ENCODE measurements at places on chromosomes 3 and 15.

GRCh38 chr3:133152056-133152455 lies 113.9 kb downstream of the TMEM108 start:
- no peak for DNase-seq

GRCh38 chr3:187958432-187959003 lies 195.4 kb upstream of the LPP start:
- DNase-seq = no peak

- DNase-seq = no peak
Measured at GRCh38 chr3:155169197-155169596, 89.1 kb downstream of the MME start.

GRCh38 chr3:112531358-112531781 lies 30.4 kb downstream of the ATG3 start:
- no peak for DNase-seq

- no peak for DNase-seq
Measured at GRCh38 chr3:13495351-13495813, 15.3 kb downstream of the HDAC11 start.

DNA sequence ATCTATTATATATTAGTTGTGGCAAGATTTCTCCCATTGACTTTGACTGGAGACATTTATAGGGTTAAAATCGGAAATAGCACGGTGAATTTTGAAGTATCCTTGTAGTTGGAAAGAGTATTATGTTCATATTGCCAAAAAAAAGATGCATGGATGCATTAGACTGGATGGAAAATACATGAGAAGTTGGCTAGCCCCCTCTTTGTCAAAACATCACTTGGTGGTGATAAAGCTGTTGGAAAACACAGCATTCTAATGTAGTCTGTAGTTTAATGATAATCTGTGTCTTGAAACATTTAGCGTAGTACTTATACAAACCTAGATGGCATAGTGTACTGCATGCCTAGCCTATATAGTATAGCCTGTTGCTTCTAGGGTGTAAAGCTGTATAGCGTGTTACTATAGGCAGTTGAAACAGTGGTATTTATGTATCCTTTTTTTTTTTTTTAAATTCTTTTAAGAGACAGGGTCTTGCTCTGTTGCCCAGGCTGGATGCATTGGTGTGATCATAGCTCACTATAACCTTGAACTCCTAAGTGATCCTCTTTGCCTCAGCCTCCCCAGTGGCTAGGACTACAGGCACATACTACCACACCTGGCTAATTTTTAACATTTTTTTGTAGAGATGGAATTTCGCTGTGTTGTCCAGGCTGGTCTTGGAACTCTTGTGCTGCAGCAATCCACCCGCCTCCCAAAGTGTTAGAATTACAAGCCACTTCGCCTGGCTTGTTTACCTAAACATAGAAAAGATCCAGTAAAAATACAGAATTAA lies 21.8 kb downstream of the CTNNB1 start:
- peak; percentile 1 for DNase-seq

GRCh38 chr3:129602730-129603560 lies 3.5 kb downstream of the PLXND1 start:
- no peak for DNase-seq

- no peak for DNase-seq
Measured at GRCh38 chr3:196974661-196975060, 6.0 kb upstream of the PIGZ start.

DNA sequence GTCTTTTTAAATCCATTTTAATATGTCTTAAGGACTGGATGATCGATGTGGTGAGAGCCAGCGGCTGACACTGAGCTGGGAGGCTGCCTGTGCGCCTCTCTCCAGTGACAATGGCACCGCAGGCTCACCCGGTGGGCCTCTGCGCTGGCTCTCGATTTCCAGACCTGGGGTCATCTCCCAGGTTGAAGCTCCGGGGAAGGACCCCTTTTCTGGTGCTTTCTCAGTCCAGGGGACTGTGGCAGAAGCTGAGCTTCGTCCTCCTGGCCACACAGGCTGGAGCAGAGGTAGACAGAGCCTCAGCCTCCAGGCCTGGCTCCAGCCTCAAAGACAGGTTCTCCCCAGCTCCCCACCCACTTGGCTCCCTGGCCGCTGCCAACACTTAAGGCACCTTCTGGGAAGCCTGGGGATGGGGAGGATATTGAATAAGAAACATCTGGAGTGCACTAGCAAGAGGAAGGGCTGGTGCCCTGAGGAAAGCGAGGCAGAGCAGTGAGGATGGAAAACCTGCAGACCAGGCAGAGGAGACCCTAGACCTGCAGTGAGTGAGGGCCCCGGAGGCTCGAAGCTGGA lies 154.2 kb upstream of the SMAD3 start:
- no peak for DNase-seq

GRCh38 chr15:32866454-32867312 lies 148.9 kb downstream of the GREM1 start:
- no peak for DNase-seq

GRCh38 chr3:46542801-46543201 lies 23.3 kb downstream of the LRRC2 start:
- no peak for DNase-seq

DNA sequence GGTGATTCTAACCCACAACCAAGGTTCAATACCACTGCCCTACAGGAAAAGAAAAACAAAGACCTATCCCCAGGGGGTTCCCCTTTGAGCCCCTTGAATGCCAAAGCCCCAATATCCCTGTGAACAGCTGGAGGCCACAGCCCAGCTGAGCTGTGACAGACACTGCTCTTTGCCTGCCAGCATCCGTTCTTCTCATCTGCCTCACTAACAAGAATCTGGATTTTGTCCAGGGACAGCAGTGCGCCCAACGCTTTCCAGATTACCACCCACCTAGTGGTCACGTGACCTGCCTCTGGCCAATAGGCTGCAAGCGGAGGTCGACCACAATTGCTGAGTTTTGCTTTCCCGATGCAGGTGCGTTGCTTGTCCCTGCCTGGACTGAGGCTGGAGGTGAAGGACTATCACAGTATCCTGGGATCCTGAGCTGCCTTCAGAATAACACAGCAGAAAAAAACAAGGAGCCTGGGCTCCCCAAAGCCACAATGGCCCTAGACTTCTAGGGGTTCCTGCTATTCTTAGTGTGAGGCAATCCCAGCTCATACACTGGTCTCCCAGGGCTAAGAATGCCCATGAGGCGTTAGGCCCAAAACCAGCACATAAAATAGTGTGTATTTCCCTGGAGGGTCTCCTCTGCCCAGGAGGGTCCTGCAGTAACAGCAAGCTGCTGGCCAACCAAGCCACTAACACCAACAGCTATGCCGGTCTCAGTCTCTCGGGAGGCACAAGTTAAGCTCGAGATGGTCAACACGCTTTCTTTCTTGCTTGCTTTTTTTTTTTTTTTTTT lies 13.8 kb downstream of the BDH1 start:
- peak; percentile 76 for DNase-seq

DNA sequence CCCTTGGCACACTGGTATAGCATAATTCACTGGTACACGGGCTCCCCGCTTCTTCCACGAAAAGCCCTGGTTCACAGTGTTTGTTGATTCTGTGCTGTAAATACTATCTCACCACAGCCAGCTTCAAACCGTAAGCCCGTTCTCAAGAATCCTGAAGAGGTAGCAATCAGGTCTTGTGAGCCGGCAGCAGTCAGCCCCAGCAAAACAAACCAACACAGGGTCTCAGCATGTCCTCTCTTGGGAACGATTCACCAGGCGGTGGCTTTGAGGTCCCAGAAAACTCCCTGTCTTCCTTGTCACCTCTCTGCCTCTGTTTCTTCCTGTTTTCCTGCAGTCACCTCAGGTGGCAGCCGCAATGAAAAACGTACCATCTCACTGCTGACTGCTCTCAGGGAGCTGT lies 19.1 kb upstream of the FAM3D start:
- DNase-seq = no peak

DNA sequence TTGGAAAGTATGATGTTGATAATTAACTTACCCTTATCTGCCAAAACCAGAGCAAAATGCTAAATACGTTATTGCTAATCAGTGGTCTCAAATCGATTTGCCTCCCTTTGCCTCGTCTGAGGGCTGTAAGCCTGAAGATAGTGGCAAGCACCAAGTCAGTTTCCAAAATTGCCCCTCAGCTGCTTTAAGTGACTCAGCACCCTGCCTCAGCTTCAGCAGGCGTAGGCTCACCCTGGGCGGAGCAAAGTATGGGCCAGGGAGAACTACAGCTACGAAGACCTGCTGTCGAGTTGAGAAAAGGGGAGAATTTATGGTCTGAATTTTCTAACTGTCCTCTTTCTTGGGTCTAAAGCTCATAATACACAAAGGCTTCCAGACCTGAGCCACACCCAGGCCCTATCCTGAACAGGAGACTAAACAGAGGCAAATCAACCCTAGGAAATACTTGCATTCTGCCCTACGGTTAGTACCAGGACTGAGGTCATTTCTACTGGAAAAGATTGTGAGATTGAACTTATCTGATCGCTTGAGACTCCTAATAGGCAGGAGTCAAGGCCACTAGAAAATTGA lies 59.7 kb downstream of the DCUN1D1 start:
- DNase-seq = no peak

- DNase-seq = no peak
Measured at GRCh38 chr15:69735121-69735520, 282.5 kb downstream of the RPLP1 start.

GRCh38 chr3:63847718-63848450 lies 15.7 kb downstream of the THOC7 start:
- no peak for DNase-seq

GRCh38 chr3:196837819-196838420 lies 29.8 kb upstream of the SENP5 start:
- peak; percentile 4 for DNase-seq

GRCh38 chr3:161415506-161416231 lies 44.4 kb upstream of the SPTSSB start:
- peak; percentile 41 for DNase-seq

- no peak for DNase-seq
Measured at GRCh38 chr3:193347521-193348501, 30.7 kb downstream of the ATP13A5 start.

- DNase-seq = no peak
Measured at GRCh38 chr3:159187232-159187631, 385.4 kb downstream of the MFSD1 start.

DNA sequence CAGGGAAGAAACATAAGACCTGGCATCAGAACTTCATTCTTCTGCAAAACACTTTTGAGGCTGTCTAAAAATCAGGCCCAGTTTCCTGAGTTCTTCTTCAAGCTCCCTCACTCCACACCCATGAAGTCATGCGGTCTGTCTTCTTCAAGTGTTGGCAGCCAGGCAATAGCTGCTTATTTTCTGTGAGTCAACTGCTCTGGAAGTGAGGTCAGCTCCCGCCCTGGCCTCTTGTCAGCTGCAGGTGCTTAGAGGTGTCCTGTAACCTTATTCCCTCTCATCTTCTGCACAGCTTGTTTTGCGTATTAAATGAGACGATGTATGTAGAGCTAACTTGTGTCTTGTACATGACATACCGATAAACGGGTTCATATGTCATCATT lies 226.1 kb downstream of the ADAMTS17 start:
- no peak for DNase-seq

DNA sequence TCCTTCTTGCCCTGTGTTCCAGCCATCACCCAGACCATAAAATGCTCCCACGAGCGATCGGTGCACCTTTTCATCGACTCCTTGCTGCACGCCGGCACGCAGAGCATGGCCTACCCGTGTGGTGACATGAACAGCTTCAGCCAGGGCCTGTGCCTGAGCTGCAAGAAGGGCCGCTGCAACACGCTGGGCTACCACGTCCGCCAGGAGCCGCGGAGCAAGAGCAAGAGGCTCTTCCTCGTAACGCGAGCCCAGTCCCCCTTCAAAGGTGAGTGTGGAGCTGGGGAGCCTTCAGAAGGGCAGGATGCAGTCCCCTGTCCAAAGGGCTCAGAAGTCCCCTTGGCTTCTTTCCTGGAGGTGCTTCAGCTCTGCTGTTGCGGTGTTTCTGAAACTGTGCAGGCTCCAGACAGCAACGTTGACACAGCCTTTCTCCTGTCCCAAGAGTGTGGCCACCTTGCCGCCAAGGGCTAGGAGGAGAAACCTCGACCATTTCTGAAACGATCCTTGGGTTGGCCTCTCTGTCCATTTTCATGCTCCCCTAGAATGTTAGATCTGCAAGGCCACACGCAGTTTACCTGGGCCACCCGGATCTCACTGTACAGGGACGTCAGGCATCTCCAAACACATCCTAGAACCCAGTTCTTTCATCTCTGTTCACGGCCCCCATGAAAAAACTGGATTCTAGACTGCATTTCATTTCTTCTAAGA lies 116.7 kb downstream of the LIPC start:
- no peak for DNase-seq

GRCh38 chr15:60541481-60542299 lies 62.7 kb upstream of the ICE2 start:
- no peak for DNase-seq

GRCh38 chr3:195895861-195896360 lies 12.4 kb downstream of the TNK2 start:
- no peak for DNase-seq

GRCh38 chr3:46559091-46559704 lies 6.9 kb downstream of the LRRC2 start:
- DNase-seq = no peak

DNA sequence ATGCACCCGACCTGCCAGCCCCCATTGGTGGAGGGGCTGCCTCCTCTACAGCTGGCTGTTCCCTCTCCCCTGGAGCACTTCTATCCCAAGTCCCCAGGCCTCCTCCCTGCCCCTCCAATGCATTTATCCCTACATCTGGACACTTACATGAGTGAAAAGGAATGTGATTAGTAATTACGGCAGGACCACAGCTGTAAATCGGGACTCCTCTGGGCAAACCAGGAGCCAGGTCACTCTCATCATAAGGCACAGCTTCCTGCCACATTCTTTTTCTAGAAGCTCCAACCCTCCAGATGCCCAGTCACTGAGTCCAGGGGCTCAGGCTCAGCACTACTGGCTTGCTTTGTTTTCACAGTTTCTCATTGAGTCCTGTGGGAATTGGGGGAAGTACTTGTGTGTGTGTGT lies 54.3 kb downstream of the IL20RB start:
- DNase-seq = no peak

DNA sequence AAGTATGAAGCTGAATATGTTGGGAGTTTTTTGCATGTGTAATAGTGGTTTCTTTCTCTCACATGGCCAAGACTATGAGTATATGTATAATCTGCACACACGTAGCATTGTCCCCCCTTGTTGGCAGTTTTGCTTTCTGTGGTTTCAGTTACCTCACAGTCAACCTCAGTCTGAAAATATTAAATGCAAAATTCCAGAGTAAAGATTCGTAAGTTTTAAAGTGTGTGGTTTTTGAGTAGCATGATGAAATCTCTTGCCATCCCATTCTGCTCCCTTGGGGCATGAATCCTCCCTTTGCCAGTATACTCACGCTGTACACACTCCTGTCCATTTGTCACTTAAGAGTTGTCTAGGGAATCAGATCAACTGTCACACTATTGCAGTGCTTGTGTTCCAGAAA lies 742.0 kb upstream of the CCDC54 start:
- DNase-seq = no peak

- no peak for DNase-seq
Measured at GRCh38 chr15:35092846-35093245, 7.8 kb upstream of the NANOGP8 start.

- DNase-seq = no peak
Measured at GRCh38 chr15:101568821-101569555, 79.5 kb upstream of the PCSK6 start.

- peak; percentile 34 for DNase-seq
Measured at GRCh38 chr3:52851348-52851747, 16.5 kb upstream of the MUSTN1 start.

- DNase-seq = no peak
Measured at GRCh38 chr3:125116311-125117080, 60.7 kb upstream of the HEG1 start.

- DNase-seq = no peak
Measured at GRCh38 chr15:34813446-34814190, 18.3 kb upstream of the ACTC1 start.
